ENCODE measurements at places on chromosomes 2 and 18. TPM values are rescaled to one million over a fixed set of nuclear protein-coding genes. Genes with fewer than 3 reads are reported as not detected.
A peak's percentile ranks its signal among the peaks of the same experiment; 100 is the strongest.

DNA sequence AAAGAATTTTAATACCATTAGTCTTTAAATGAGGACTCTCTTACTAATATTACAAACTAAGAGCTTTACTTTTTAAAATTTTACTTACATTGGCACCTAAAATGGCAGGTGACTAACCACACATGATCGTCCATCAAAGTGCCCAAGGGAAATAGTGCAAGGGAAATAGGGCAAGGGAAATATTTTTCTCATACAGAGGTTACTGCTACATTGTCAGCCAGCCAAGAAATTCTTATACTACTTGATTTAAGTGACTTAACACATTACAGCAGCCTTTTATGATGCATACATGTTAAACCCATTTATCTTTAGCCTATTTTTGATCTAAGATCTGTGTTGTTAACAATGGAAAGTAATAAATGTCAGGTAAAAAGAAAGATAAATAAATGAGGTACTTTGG, 587.2 kb upstream of the PKDCC start:
- no peak for DNase-seq
- no peaks in the 10 kb centered on the region for H3K4me1 ChIP-seq
- H3K4me3 ChIP-seq: no peak overlapping the region
- no peaks in the 10 kb centered on the region for H3K27me3 ChIP-seq

DNA sequence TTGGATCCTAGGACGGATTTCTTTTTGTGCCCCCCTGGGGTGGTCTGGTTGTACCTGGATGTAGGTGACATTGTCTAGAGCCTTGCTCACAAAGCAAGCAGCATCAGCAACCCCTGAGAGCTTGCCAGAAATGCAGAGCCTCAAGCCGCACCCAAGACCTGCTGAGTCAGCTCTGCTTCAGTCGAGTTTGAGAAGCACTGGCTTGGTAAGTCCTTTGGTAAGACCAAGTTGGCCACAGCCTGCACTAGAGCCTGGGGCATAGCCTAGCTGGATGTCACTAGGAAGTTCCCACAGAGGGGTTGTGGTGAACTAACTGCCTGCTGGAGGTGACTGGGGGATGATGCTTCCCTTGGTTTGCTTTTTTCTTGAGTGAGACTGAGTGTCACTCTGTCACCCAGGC, 6.2 kb downstream of the ABCG5 start:
- no peaks in the 10 kb centered on the region for H3K36me3 ChIP-seq
- H3K27me3 ChIP-seq: peaks cover 31% of the 10 kb centered on the region
- H3K4me3 ChIP-seq: no peak overlapping the region
- no peak overlapping the region for H3K27ac ChIP-seq
- H3K4me1 ChIP-seq: no peaks in the 10 kb centered on the region

GRCh38 chr2:176088937-176089842, 3.3 kb upstream of the HOXD13 start:
- peaks cover 24% of the 10 kb centered on the region for H3K4me1 ChIP-seq
- H3K4me3 ChIP-seq: no peak overlapping the region
- peaks cover 8% of the 10 kb centered on the region for H3K36me3 ChIP-seq
- H3K27ac ChIP-seq: no peak overlapping the region
- no peak for DNase-seq
- H3K27me3 ChIP-seq: peaks cover 50% of the 10 kb centered on the region

DNA sequence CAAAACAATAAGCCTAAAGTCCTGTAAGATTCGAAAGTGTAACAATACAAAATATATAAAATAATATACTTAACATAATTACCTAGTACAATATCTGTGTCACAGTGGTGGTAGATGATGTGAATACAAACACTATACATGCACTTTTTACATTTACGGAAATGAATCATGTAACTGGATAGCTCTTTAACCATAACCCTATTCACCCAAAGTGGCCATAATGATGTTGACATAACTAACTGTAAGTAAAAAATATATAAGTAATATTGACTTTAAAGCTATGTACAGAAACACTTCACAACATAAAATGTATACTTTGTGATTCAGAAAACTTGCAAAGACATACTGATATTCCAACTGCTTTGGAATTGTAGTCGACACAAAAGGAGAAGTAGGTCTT, 616.9 kb upstream of the SLC8A1 start:
- DNase-seq: no peak
- H3K27me3 ChIP-seq: no peaks in the 10 kb centered on the region
- no peak overlapping the region for H3K27ac ChIP-seq
- no peak overlapping the region for H3K4me3 ChIP-seq
- no peaks in the 10 kb centered on the region for H3K4me1 ChIP-seq
- H3K36me3 ChIP-seq: no peaks in the 10 kb centered on the region

DNA sequence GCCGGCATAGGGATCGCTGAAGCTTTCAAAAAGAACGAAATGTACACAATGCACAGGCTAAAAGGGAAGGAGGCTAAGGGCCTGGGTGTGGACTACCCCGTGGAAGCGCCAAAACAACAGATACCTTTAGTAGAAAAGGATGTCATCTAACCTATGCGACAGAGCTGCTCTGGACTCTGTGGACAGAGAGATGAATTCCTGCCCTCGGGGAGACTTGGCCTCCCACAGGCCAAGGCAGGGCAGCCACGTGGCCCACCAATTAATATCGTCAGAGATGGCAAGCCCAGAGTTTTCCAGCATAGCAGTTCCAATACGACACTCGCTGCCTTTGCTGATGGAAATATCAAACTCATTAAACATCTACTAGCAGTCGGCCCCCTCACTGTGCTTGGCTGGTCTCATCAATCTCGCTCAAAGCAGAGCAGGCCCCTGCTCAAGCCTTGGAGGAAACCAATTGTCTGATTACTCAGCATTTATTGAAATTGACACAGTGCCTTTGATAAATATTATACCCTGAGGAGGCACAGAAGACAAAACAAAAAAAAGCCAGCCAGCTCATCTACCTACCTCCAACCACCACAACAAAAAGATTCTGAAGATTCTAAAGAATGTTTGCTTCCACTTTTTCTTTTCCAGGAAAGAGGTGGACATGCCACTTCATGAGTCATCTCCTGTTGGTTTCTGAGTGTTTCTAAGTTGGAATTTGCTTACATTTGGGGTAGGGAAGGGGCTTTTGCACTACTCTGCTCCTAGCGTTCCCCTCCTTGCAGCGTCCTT, 79.0 kb upstream of the ACAA2 start:
- H3K4me1 ChIP-seq: peaks cover 12% of the 10 kb centered on the region
- DNase-seq: no peak
- no peak overlapping the region for H3K4me3 ChIP-seq

GRCh38 chr2:3959372-3959771, 256.0 kb downstream of the DCDC2C start:
- H3K4me3 ChIP-seq: no peak overlapping the region
- no peaks in the 10 kb centered on the region for H3K36me3 ChIP-seq
- no peak overlapping the region for H3K27ac ChIP-seq
- H3K27me3 ChIP-seq: no peaks in the 10 kb centered on the region
- DNase-seq: no peak
- no peaks in the 10 kb centered on the region for H3K4me1 ChIP-seq

GRCh38 chr2:134334542-134335353, 80.9 kb downstream of the MGAT5 start:
- peaks cover 21% of the 10 kb centered on the region for H3K36me3 ChIP-seq
- peaks cover 14% of the 10 kb centered on the region for H3K4me1 ChIP-seq
- no peak overlapping the region for H3K4me3 ChIP-seq
- H3K27ac ChIP-seq: no peak overlapping the region
- peaks cover 2% of the 10 kb centered on the region for H3K27me3 ChIP-seq

DNA sequence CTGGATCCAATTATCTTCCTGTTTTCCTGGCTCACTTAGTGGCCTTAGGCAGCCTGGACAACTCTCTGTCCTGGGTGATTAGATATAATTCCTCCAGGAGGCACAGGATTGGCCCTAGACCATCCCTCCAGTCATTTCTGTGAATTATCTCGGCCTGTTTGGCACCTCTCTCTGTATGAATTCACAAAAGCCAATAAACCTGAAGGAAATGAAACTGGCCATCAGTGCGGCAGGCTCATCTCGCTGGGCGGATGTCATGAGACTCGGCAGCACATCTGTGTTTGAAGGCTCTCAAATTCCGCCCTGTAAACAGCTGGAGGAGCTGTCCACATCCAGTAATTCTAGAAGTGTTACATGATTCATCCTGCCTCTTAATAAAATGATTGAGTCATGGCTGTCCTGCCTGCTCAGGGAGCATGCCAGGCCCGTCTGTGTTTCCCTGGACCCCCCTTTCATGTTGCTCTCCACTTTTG, 38.6 kb downstream of the ACOXL start:
- no peak overlapping the region for H3K4me3 ChIP-seq
- no peak overlapping the region for H3K27ac ChIP-seq
- no peaks in the 10 kb centered on the region for H3K36me3 ChIP-seq
- peak; percentile 16 for DNase-seq

The TMEM178A gene
- total RNA-seq: 0.70 TPM
